Right ventricle myocardium superior (tissue), 1 donor: ENCODE measurements at places on chromosomes 5 and 9. TPM values are rescaled to one million over a fixed set of nuclear protein-coding genes. Genes with fewer than 3 reads are reported as not detected.

- DNase-seq = no peak
Observed at GRCh38 chr5:111853748-111854147, 96.8 kb upstream of the NREP start.

The F12 gene
- total RNA-seq = not detected

The PCDHA11 gene
- total RNA-seq = not detected

- DNase-seq = peak; percentile 51
Observed at GRCh38 chr9:534886-535285, 306.6 kb upstream of the DMRT1 start.

The FGD3 gene
- 2.7 TPM for total RNA-seq

DNA sequence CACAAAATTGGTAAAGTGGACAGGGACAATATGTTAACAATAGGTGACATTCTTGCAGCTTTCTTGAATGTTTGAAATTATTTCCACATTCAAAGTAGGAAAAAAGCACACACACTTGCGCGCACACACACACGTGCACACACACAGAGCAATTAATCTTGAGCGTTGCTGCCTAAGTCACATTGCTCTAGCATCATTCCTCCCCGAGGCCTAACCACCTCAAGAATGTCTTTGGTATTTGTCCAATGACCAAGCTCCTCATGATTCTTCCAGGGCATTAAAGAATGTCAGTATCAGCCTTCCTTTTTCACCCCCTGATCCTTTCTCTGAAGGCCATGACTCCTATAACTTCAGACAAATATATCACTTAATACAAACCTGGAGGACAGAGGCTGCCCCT is 198.1 kb downstream of the NPR3 start:
- no peak for DNase-seq

The KIAA1958 gene
- 3.9 TPM for total RNA-seq

- DNase-seq = no peak
Observed at GRCh38 chr5:79499640-79500273, 14.2 kb downstream of the HOMER1 start.

DNA sequence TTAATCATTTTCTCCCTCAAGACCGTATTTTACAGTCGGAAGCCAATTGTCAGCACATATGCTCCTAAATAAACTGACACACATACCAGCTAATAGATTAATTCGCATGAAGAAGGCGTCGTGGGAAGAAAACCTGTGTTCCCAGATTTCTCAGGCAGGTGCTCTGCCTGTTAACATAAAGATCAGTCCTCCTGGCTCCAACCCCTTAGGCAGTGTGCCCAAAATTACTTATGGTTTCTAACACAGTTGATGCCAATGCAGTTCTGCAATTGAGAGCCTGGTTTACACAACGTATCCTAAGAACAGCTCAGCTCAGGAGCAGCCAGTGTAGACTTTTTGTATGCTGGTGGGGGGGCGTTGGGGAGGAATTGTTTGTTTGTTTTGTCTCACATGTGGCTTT is 208.3 kb downstream of the ENC1 start:
- DNase-seq = no peak

The DNM1 gene
- total RNA-seq = 7.0 TPM
